ENCODE measurements at places on chromosomes 3 and 15.

DNA sequence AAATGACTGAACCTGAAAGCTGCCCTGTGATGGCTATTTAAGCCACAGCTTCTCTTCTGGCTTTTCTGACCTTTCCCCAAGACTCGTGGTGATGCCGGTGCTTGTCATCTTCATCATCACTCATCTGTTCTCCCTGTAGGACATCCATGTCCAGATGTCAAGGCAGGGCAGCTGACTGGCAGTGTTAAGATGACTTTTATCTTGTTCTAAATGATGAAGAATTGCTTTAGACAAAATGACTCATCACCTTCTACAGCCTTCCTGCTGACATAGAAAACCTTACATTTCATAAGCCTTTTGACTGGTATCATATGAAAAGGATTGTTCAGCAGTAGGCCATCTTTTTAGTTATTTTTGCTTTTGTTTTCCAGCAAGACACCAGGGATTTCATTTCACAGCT, 67.0 kb upstream of the GPR149 start:
- DNase-seq, result no peak

GRCh38 chr3:63471781-63472180, 180.7 kb upstream of the SNTN start:
- DNase-seq, result no peak

DNA sequence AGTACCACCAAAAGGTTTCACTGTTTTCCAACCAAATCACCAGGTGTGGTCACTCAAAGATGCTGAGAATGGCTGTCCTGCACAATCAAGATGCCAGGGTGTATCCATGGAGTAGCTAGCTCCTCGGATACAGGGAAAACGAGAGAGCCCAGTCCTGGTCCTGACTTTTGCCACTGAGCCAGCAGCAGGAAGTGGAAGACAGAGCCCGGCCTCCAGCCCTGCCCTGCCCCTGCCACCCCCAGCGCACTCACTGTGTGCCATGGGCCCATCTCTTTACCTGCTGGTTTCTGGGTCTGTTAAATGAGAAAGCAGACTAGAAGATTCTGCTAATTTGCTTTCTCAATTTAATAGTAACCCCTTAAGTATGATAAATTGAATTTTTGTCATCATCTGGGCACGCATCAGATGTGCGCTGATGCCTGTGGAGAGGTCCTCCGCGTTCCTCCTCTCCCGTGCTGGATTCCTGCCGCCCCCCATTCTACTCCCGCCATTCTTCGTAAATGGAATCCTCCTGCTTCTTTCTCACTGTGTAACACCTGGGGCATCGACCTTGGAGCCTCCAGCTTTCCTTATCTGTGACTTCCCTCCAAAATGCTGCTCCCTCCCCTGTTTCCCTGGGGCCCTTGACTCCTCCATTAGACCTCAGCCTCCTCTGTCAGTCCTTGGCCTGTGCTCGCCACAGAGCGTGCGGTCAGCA, 18.0 kb downstream of the TNFAIP8L3 start:
- DNase-seq, result no peak

DNA sequence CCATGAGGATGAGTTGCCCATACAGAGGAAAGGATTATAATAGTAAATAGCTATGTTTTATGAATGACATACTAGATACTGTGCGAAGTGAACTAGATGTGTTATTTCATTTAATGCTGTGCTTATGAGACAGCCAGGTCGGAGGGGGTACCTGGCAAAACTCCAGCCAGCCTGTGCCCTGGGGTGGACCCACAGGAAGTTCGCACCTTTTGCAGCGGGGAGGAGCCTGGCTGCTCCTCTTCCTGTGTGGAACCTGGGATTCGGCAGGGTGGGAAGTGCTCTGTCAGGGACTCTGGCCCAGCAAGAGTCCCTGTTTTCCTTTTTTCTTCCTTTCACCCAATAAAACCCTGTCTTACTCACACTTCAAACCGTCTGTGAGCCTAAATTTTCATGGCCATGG, 452.2 kb downstream of the IL5RA start:
- DNase-seq, result no peak

DNA sequence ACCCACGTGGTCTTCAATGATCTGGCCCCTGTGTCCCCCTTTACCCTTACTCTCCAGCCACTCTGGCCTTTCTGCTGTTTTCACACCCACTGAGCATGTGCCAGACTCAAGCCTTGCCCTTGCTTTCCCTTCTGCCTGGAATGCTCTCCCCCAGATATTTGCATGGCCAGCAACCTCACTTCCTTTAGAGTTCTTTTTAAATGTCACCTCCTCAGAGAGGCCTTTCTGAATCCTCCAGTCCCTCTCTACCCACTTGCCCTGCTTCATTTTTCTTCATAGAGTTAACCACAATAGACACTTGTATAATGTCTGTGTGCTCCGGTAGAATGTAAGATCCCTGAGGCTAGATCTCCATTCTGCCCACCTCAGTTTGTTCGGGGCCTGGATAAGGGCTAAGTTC, 39.4 kb upstream of the TIPARP start:
- no peak for DNase-seq

GRCh38 chr15:63920504-63921175, 86.9 kb upstream of the HERC1 start:
- no peak for DNase-seq

DNA sequence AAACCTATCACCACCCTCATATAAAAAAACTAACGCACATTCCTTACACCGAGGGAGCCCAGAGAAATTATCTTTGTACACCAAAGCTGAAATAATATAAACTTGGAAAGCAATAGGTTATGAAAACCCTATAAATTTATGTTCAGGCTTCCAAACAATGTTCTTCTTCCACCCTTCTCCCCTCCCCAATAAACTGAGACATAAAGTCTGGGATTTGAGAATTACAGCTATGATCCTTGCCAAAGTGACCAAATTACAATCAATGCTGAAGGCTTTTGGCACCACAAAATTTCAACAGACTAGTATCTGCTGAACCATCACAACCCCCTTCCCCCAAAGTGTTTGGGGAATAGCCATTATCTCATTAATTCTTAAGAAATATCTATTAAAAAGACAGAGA, 237.8 kb downstream of the FMN1 start:
- no peak for DNase-seq

DNA sequence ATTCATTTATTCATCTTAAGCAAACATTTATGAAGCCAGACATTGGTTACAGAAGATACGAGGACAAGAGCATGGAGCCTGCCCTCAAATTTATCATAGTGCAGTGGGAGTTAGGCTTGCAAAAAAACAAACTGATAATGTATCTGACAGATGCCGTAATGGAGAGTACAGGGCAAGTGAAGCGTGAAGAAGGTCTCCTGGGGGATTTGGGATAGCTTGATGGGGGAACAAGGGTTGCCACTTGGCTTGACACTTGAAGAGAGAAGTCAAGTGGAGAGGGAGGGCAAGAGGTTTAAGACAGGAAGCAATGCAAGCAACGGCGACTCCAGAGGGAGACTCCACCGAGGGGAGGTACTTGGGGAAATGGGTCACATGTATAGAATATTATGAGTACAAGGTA, 129.3 kb downstream of the SSR3 start:
- DNase-seq, result no peak

- DNase-seq, result no peak
Observed at GRCh38 chr3:30020380-30020779, 586.0 kb upstream of the TGFBR2 start.

DNA sequence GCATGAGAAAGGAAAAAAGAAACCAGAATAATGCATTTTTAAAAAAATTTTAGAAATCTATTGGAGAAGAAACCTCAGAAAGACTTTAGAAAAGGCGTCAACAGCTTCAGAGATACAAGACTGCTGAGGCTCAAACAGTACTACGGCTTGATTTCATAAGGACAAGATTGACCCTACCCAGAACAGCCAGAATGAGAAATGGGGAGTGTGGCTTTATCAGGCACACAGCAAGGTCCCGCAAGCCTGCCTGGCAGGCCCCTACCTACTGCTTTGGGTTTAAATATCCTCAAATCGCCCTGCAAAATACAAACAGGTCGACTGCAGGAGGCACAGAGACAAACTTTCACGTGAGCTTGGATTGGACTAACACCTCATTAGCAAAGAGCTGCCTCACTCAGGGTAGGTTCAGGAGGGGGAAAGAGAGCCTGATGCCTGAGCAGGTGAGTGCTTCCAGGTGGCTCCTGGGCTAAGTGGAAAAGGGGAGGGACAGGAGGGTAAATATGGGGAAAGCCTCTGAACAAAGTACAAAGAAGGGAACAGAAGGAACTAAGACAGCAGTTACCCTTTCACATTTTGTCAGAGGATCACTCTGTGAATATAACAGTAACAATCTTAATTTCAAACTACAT, 87.5 kb downstream of the RORA start:
- no peak for DNase-seq

DNA sequence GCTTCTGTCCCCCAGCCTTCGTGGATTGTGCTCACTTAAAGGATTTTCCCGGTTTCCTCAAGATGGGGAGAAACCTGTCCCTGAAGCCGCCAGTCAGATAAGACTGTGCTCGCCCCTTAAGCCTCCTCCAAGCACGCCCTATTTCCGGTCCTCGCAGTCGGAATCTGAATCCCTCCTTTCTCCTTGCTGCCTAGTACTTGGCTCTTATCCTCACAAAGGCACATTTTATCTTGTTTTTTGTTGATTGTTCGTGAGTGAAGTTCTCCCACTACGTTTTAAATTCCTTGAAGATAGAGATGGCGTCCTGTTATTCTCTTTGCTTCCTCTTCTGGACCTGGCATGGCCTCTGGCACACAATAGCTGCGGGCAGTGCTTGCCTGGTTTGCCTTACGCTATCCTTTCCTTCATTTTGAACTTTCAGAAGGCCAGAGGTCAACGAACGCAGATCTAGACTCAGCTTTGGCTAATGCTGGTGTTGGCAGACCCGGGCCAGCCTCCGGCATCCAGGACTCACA, 1.7 kb downstream of the CLDN11 start:
- no peak for DNase-seq

- DNase-seq, result no peak
Observed at GRCh38 chr15:36430726-36431265, 148.6 kb upstream of the CDIN1 start.

- no peak for DNase-seq
Observed at GRCh38 chr3:118126751-118127150, 907.9 kb downstream of the IGSF11 start.

- no peak for DNase-seq
Observed at GRCh38 chr3:40546816-40547215, 22.1 kb downstream of the ZNF621 start.

- no peak for DNase-seq
Observed at GRCh38 chr3:107660306-107660976, 137.7 kb downstream of the BBX start.

DNA sequence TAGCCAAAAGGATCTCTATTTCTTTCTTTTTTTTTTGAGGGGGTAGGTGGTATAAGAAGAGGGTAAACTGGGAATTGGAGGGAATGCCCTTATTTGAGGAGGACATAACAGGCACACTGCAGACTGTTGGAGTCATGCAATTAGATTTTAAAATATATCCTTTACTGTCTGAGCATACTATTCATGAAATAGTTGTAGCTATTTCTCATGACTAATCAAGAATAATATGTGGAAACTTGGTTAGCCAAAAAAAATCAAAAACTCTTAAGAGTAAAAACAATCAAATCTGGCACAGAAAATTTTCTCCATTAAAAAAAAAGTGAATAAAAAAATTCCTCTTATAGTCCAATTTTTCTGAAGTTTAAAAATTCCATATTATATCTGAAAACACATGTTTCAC, 174.9 kb downstream of the SCAPER start:
- no peak for DNase-seq

GRCh38 chr15:92629276-92629974, 26.1 kb downstream of the FAM174B start:
- DNase-seq, result no peak

DNA sequence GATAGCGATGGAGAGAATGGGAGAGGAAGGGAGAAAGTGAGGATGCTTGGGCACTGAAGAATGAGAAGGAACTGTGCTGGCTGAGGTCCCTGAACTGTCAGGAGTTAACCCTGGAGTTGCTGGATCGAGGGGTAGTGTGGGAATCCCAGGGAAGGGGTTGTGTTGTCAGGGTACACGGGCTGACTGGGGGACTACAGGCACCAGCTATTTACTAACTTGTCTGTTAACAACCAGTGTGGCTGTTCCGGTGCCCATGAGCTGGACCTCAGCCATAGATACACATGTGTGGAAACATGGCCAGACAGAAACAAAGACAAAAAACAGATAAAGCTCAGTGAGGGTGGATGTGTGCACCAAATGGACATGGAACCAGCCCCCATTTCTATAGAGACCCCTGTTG, 55.1 kb downstream of the GASK1A start:
- no peak for DNase-seq
